ENCODE measurements at places on chromosomes 11 and 22. TPM values are rescaled to one million over a fixed set of nuclear protein-coding genes. Genes with fewer than 3 reads are reported as not detected.

API5 gene
- 67.7 TPM for total RNA-seq

DNA sequence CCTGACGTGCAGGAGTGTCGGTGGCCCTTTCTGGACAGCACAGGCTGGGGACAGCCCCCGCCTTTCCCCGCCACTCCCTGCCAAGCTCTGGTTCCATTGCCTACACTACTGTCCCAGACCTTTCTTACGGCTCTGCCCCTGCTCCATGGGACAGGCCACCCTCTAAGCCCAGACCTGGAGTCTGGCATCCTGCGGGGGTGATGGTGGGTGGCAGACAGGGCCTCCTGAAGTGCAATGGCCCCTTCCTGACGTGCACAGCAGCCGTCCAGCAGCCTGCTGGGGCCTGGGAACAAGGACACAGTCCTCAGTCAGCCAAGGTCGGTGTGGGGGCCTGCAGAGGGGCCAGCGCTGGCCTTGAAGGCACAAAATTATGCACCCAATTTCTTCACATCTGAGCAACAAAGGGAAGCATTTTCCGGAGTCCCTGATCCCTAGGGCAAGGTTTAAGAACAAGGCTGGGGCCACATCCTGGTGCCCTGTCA lies 79.7 kb upstream of the KCNQ1OT1 start:
- DNase-seq: peak; percentile 70
- no peaks in the 10 kb centered on the region for H3K27me3 ChIP-seq

DNA sequence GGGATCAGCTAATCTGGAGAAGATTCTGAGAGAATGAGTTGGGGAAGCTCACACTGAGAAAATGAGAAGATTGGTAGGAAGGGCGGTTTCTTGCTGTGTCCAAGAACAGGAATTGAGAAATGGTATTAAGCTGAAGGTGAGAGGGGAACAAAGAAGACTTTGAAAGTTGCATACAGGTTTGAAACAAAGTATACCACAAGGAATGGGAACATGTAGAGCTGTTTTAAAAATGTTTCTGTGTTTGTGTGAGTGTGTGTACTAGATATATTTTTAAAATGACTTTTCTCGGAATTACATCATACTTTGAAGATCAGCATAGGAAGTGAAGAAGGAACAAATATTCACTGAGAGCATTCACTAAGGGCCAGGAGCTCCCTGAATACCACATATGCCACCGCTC lies 24.4 kb upstream of the IZUMO1R start:
- H3K4me1 ChIP-seq: no peaks in the 10 kb centered on the region
- DNase-seq: no peak
- no peak overlapping the region for H3K27ac ChIP-seq
- H3K4me3 ChIP-seq: no peak overlapping the region
- no peaks in the 10 kb centered on the region for H3K27me3 ChIP-seq

- H3K27me3 ChIP-seq: no peaks in the 10 kb centered on the region
- no peak overlapping the region for H3K27ac ChIP-seq
- no peaks in the 10 kb centered on the region for H3K4me1 ChIP-seq
- H3K36me3 ChIP-seq: no peaks in the 10 kb centered on the region
Measured at GRCh38 chr22:48824712-48825651, 1002.7 kb downstream of the BRD1 start.

RCOR2 gene
- 0.78 TPM for total RNA-seq

DNA sequence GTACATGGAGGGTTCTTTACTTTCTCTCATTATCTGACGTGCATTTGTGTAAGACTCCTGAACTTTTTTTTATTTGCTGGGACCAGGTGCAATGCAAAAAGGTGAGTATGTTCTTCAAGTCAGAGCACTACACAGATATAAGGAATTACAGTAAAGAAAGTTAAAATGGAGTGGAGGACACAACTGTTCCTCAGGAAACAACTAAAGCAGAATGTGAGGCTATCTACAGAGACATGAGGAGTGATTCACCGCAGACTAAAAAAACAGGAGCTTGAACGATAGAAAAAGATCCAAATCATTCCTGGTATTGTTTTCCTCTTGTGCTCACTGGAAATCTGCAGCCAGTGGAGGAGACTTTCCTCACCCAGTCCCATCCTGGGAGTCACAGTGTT lies 106.2 kb downstream of the ABTB2 start:
- no peaks in the 10 kb centered on the region for H3K27me3 ChIP-seq
- H3K4me3 ChIP-seq: no peak overlapping the region
- H3K36me3 ChIP-seq: no peaks in the 10 kb centered on the region

DNA sequence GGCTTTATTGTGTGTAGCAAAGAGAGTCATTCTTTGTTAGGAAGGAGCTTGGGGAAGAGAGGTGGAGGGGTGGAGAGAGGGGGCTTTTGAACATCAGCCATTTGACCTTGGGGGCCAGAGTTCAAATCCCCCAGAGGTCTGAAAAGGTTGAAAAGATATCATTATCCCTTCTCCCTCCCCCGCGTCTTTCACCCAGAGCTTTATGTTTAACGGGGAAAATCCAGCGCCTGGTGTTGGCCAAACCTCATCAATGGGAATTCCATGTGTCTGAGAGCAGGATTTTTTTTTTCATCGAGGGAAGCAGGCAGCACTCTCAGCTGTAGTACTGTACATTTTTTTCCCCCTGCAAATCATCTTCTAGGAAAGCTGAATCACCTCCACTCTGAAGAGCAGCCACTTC lies 122.4 kb upstream of the HSD17B12 start:
- no peak overlapping the region for H3K27ac ChIP-seq
- H3K36me3 ChIP-seq: no peaks in the 10 kb centered on the region
- no peaks in the 10 kb centered on the region for H3K4me1 ChIP-seq
- no peaks in the 10 kb centered on the region for H3K27me3 ChIP-seq

E2F8 gene
- total RNA-seq: 0.29 TPM

GRCh38 chr22:49406879-49407587 lies 420.6 kb downstream of the BRD1 start:
- no peaks in the 10 kb centered on the region for H3K27me3 ChIP-seq
- DNase-seq: no peak
- H3K4me1 ChIP-seq: no peaks in the 10 kb centered on the region
- no peak overlapping the region for H3K4me3 ChIP-seq
- no peak overlapping the region for H3K27ac ChIP-seq
- no peaks in the 10 kb centered on the region for H3K36me3 ChIP-seq

GRCh38 chr22:19525116-19525660 lies 978 bp upstream of the CLDN5 start:
- DNase-seq: no peak
- no peaks in the 10 kb centered on the region for H3K36me3 ChIP-seq
- no peaks in the 10 kb centered on the region for H3K4me1 ChIP-seq
- H3K27me3 ChIP-seq: no peaks in the 10 kb centered on the region
- no peak overlapping the region for H3K27ac ChIP-seq

GRCh38 chr11:79439410-79439885 lies 1.4 kb downstream of the TENM4 start:
- H3K4me3 ChIP-seq: peak overlapping the region; percentile 75
- no peak overlapping the region for H3K27ac ChIP-seq
- DNase-seq: no peak
- H3K27me3 ChIP-seq: no peaks in the 10 kb centered on the region

GRCh38 chr11:135019899-135020298 lies 607.9 kb upstream of the B3GAT1 start:
- no peaks in the 10 kb centered on the region for H3K4me1 ChIP-seq
- no peaks in the 10 kb centered on the region for H3K36me3 ChIP-seq
- no peak overlapping the region for H3K27ac ChIP-seq
- DNase-seq: no peak

ZP1 gene
- total RNA-seq: not detected

DNA sequence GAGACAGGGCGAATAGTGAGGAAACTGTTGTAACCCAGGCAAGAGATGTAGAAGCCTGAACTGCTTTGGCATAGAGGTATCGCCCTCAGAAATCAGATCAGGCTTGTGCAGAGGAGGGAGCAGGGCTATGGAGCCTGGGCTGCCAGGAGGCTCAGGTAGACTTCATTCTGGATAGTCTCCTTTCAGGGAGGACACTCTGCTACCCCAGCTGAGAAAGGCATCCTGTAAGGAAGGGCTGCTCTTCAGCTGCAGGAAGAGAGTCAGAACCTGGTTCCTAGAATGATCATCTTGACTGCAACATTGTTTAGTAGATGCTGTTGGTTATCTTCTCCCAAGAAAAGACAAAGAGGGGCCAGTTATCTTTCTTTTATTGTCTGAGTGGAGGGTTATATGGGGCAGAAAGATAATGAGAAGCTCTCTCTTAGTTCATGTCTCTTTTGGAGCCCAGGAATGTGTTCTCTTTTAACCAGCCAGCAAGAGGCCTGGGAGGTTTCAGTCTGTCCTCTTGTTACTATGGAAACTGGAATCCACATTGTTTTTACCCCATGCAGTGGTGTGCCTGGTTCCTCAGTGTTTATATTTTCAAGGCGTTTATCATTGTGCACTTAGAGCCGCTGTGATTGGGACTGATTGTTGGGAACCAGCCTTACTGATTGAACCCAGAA lies 95.7 kb downstream of the STIM1 start:
- H3K4me1 ChIP-seq: peaks cover 22% of the 10 kb centered on the region
- no peaks in the 10 kb centered on the region for H3K27me3 ChIP-seq
- H3K27ac ChIP-seq: peak overlapping the region; percentile 50
- no peak for DNase-seq
- no peaks in the 10 kb centered on the region for H3K36me3 ChIP-seq

NAALADL1 gene
- 14.1 TPM for total RNA-seq

DNA sequence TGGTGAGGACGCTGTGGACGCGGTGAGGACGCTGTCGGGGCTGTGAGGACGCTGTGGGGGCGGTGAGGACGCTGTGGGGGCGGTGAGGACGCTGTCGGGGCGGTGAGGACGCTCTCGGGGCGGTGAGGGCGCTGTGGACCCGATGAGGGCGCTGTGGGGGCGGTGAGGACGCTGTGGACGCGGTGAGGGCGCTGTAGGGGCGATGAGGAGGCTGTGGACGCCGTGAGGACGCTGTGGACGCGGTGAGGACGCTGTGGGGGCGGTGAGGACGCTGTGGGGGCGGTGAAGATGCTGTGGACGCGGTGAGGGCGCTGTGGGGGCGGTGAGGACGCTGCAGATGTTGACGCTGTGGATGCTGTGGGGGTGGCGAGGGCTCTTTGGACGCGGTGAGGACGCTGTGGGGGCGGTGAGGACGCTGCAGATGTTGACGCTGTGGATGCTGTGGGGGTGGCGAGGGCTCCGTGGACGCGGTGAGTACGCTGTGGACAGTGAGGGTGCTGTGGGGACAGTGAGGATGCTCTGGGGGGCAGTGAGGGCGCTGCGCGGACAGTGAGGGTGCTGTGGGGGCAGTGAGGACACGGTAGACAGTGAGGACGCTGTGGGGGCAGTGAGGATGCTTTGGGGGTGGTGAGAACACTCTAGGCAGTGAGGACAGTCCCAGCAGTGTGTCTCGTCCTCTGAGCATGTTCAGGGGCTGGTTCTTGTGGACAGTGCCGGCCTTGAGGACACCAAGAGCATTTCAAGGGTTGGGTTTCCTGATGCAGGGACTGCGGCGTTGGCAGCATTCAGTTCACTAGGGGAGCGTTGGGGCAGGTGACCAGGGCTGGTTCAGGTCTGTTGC lies 4.2 kb downstream of the GP1BB start:
- H3K4me1 ChIP-seq: no peaks in the 10 kb centered on the region
- no peaks in the 10 kb centered on the region for H3K36me3 ChIP-seq
- no peaks in the 10 kb centered on the region for H3K27me3 ChIP-seq
- DNase-seq: no peak
- no peak overlapping the region for H3K27ac ChIP-seq

SNX32 gene
- total RNA-seq: 0.39 TPM

MS4A15 gene
- total RNA-seq: not detected
